Inflammatory macrophage treated with lipopolysaccharide for 1 hour (primary cell): ENCODE measurements at places on chromosomes 5 and 9.

- DNase-seq: no peak
Observed at GRCh38 chr5:13553896-13554295, 390.6 kb downstream of the DNAH5 start.

DNA sequence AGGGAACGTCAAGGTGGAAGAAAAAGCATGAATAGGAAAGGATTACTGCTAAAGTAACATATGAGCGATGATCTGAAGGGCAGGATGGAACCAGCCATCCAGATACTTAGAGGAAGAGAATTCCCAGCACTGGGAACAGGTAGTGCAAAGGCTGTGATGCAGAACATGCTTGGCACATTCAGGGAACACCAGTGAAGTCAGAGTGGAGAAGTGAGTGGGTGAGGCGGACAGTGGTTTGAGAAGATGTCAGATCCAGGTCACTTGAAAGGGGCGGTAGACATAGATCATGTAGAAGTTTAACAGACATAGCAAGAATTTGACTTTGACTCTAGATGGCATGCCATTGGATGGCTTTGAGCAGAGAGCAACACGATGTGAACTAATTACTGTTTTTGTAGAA, 374.2 kb downstream of the PDE4D start:
- no peak for DNase-seq

DNA sequence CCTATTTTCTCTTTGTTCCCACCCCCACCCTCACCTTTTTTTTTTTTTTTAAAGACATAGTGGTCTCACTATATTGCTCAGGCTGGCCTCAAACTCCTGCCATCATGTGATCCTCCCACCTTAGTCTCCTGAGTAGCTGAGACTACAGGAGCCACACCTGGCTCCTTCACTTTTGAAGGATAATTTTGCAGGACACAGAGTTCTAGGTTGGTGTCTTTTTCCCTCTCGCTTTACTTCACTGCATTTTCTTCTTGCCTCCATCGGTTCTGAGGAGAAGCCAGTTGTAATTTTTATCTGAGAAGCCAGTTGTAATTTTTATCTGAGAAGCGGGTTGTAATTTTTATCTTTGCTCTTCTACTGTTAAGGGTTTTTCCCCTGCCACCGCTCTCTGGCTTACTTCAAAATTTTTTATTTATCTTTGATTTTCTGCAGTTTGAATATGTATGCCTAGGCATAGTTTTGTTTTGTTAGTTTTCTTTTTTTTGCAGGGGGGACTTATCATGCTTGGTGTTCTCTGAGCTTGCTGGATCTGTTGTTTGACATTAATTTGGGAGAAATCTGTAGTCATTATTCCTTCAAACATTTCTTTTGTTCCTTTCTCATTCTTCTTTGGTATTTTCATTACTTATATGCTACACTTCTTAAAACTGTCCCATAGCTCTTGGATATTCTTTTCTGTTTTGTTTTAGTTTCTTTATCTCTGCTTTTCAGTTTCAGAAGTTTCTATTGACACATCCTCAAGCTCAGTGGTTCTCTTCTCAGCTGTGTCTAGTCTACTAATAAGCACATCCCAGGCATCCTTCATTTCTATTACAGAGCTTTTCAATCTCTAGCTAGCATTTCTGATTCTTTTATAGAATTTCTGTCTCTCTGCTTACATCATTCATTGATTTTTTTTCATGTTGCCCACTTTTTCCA, 148.2 kb upstream of the CHD1 start:
- DNase-seq: no peak

GRCh38 chr5:54309276-54309675, 1.1 kb downstream of the ARL15 start:
- no peak for DNase-seq

DNA sequence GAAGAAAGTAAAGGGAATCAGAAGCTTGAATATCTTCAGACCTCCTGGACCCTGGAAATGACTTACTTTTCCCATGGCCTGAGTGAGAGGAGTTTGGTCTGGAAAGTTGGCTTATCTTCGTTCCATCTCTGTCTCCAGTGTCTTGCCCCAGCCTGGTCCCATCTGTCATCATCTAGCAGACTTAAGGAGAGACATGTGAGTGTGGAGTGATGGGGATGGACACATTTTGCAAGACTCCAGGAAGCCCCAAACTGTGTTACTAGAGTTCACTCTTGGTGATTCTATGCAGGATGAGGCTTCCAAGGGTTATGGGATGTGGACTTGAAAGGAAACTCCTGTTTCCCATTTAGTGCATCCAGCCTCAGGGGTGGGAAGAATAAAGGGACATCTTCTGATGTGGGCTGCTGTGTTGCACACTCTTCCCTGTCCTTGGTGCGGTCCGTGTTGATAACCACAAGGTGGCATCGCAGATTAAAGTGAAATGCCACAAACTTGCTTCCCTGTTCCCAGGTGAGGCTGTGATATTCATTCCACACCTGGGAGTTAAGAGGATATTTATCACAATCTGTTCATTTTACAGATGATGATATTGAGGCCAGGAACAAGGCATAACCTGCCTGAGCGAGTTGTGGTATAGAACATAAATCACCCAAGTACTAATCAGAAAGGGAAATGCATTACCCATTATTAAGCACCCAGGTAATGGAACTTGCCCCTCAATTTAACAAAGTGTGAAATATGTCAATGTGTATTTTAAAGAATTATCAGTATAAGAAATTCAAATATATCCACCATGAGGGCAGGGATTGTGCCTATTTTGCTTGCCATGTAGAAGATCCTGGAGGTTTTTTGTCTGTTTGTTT, 269.9 kb upstream of the PAPPA start:
- no peak for DNase-seq

- no peak for DNase-seq
Observed at GRCh38 chr9:111099199-111100008, 61.1 kb upstream of the LPAR1 start.

- DNase-seq: peak; percentile 83
Observed at GRCh38 chr5:10704949-10705621, 55.9 kb downstream of the DAP start.

DNA sequence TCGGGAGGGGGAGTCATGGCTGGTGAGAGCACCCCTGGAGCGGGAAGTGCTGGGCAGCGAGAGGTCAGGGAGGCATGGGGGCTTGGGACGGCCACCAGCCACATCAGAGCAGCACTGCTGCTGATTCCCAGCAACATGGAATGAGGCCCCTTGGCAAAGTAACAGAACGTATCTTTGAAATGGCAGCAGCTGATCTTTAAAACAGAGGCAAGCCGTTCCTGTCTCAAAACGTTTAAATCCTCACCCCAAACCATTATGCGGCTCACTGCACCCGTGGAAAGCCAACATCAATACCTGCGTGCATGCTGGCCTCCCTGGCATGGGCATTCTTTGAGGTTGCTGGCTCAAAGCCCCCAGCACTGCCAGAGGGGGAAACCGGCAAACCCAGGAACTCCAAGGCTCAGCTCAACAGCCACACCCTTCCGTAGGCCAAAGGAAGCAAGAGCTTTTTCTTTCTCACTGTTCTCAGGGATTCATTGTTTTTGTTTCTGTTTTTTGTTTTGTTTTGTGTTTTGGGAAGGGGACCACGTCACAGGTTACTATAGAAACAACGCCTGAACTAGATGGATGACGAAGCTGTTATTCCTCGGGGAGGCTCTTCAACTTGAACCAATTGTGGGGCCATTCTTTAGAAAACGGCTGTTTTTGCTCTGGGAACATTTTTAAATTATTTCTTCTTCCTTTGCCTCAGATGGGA, 28.1 kb upstream of the OBP2B start:
- DNase-seq: no peak

DNA sequence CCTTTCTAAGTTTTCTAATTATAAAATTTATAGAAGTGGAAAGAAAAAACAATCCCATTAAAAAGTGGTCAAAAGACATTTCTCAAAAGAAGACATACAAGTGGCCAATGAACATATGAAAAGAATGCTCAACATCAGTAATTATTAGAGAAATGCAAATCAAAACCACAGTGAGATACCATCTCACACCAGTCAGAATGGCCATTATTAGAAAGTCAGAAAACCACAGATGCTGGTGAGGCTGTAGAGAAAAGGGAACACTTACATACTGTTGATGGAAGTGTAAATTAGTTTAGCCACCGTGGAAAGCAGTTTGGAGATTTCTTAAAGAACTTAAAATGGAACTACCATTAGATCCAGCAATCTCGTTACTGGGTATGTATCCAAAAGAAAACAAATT, 23.7 kb upstream of the PLPP1 start:
- no peak for DNase-seq

DNA sequence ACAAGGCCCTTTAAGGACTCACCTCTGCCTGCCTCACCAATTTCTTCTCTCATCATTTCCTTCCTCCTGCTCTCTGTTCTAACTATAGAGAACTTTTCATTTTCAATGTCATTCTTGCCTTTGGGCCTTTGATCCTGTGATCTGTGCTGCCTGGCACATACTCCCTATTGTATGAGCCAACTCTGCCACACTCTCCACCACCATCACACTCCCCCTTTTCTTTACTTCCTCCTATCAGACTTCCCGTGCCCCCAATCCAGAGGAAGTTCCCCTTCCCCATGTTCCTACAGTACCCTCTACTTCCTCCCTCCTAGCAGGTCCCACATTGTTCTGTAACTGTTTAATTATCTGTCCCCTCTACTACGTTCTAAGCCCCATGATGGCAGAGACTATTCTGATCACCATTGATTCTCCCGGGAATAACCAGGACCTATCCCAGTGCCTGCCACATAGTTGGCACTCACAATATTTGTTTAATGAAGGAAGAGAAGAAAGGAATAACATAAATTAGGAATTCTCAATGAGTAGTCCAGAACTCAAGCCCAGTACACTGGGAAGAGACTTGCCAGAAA, 27.5 kb downstream of the ADAM19 start:
- no peak for DNase-seq

- DNase-seq: no peak
Observed at GRCh38 chr5:162888268-162888667, 549.1 kb upstream of the CCNG1 start.

DNA sequence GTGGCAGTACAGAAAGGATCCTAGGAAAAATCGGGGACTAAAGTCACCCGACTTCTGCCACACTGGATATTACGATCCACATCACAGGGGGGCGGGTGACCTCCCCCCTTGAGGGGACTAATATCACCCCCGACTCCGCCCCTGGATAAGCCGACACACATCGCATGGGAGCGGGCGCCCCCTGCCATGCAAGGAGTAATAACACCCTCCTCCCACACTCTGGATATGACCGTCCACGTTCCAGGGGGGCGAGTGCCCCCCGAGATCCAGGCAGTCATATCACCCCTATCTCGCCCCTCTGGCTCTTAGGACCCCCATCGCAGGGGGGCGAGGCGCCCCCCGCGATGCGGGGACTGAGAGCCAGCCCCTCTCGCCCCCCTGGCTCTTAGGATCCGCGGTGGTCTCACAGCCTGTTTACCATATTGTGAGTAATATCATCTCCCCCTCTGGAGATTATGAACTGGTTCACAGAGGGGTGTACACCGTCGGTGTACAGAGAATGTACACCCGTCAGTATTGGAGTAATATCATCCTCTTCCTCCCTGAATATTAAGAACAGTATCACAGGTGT, 423.0 kb downstream of the DIRAS2 start:
- peak; percentile 33 for DNase-seq

- no peak for DNase-seq
Observed at GRCh38 chr9:89952401-89952800, 347.6 kb downstream of the GADD45G start.

DNA sequence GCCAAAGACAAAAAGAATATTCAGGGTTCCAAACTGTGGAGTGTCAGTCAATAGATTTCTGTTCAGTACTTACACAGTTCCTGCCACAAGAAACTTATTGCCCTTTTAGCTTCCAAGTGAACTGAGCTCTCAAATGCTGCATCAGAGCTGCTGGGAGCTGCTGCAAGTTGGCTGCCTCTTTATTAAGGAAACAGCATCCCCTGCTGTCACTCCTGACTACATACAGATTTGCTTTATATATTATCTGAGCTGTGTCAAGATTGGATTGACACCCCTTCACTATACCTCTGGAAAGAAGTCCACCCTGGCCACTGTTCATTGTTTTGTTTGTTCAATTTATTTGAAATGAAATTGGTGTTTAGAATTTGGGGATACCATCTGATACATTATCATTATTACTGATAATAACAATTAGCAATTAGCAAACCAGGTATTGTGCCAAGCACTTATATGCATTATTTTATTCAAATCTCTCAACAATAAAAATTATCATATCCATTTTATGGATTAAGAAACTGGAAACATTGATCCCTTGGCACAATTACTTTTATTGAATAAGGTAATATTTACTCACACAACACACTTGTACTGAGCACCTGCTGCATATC, 16.4 kb upstream of the C5orf58 start:
- DNase-seq: peak; percentile 70

DNA sequence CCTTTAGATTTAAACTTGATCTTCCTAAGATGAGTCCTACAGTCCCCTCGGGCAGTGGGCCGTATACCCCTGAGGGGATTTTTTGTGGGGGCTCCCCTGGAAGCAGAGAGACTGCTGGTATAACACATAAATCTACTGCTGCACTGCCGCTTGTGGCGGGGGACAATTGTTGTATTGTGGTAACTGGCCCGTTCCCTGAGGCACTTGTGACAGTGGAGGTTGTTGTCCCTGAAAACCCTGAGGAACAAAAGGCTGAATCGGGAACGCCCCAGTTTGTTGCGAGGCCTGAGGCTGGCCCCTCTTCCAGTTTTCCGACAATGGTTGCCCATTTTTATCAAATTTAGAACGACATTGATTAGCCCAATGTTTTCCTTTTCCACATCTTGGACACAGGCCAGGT, 4.7 kb upstream of the TMEM141 start:
- no peak for DNase-seq

- no peak for DNase-seq
Observed at GRCh38 chr5:173792781-173793547, 95.2 kb upstream of the CPEB4 start.

- no peak for DNase-seq
Observed at GRCh38 chr9:138043061-138043410, 165.5 kb downstream of the CACNA1B start.

DNA sequence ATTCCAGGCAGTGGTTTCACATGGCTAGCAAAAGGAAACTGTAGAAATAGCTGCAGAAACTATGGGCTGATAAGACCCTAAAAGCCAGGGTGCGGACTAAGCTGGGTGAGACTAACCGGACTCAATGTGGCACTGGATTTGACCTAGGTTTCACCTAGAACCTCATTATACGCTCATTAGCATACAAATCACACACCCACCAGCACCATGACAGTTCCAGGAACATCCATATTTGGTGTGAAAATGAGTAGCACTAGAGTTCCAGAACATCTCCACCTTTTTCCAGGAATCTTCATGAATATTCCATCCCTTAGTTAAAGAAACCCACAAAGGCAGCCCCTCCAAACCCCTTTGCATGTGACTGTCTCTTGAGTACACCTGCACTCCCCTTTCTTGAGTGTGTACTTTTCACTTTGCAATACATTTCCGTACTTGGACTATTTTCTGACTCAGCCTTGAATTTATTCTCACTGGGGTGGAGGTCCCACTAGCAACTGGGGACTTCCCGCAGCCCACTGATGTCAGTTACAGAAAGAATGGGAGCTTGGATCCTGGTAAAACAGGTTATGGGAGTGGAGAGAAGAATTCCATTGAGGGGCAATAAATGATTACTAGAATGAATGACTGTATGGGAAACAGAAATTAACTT, 58.0 kb upstream of the SPATA31C2 start:
- DNase-seq: no peak
